ENCODE measurements at places on chromosomes 13 and 19. TPM values are rescaled to one million over a fixed set of nuclear protein-coding genes. Genes with fewer than 3 reads are reported as not detected.

The LSM4 gene
- 56.5 TPM for total RNA-seq

The RUBCNL gene
- total RNA-seq: 9.3 TPM

The COG6 gene
- total RNA-seq: 88.8 TPM

The CFD gene
- 84.4 TPM for total RNA-seq

The RLN3 gene
- total RNA-seq: not detected

The SBK3 gene
- total RNA-seq: not detected

The GPR183 gene
- 22.8 TPM for total RNA-seq

The FFAR1 gene
- total RNA-seq: not detected

The ZNF880 gene
- total RNA-seq: 50.1 TPM

The TEX101 gene
- not detected for total RNA-seq

The OR7G3 gene
- not detected for total RNA-seq

The MUC16 gene
- total RNA-seq: under 0.01 TPM

The URAD gene
- not detected for total RNA-seq

The CEACAM4 gene
- not detected for total RNA-seq

The CYP2A6 gene
- total RNA-seq: not detected

The FGF22 gene
- total RNA-seq: not detected

The OR7A5 gene
- total RNA-seq: not detected

Measured in urinary bladder (tissue), 4 donors.